Esophagus squamous epithelium (tissue), 5 donors: ENCODE measurements at places on chromosomes 2 and 18. TPM values are rescaled to one million over a fixed set of nuclear protein-coding genes. Genes with fewer than 3 reads are reported as not detected.

GRCh38 chr2:107597507-107597906 is 229.2 kb upstream of the RGPD4 start:
- no peak for DNase-seq

GRCh38 chr2:68799140-68800026 is 64.8 kb downstream of the ARHGAP25 start:
- DNase-seq: no peak

GRCh38 chr2:64143169-64144056 is 807 bp downstream of the PELI1 start:
- DNase-seq: no peak

GRCh38 chr2:150007815-150008430 is 420.3 kb upstream of the MMADHC start:
- no peak for DNase-seq

GRCh38 chr2:72138921-72139381 is 8.7 kb downstream of the CYP26B1 start:
- DNase-seq: no peak

DNA sequence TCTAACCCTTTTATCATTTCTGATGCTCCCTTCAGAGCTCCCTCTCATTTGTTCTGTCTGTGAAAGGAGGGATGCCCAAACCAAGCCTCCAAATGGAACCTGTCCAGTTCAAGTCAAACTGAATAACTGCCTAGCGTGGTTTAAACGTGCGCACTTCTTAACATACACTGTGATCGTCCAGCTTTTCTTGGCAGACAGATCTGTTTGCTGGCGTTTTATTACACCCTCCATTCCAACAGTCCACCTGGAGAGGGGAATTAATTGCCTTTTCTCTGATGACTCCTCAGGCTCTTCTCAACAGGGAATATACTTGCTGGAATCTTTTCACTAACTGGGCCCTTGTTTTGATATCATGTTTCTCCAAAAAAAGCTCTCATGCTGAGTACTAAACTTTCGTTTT is 379.2 kb upstream of the POU3F3 start:
- no peak for DNase-seq

DNA sequence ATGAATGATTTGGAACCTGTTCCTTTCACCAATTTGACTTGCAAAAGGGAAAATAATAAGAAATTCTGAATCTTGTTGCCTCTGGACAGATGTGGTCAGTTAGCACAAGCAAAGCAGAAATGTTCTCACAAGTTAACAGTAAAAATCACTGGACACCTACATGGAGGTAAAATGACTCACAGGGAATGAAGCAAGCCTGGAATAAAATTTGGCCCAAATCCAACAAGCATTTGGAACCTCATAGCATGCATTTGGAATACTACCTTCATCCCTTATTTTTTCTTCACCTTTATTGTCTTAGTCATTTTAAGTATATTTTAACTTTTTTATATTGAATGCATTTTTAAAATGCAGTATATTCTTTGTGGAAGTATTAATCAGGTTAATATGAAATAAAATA is 602.9 kb downstream of the ARHGAP15 start:
- DNase-seq: no peak

DNA sequence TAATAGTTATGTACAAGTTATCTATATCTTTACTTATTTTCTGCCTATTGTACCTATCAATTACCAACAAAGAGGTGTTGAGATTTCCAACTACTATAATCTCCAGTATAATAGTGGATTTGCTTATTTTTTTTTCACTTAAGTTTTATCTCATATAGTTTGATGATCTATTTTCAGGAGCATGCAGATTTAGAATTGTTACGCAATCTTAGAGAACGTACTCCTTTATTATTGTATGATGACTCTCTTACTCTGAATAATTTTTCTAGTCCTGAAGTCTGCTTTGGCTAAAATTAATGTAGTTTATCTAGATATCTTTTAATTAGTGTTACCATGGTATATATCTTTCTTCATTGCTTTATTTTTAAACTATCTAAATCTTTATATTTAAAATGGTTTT is 205.2 kb downstream of the SCG2 start:
- DNase-seq: no peak

DNA sequence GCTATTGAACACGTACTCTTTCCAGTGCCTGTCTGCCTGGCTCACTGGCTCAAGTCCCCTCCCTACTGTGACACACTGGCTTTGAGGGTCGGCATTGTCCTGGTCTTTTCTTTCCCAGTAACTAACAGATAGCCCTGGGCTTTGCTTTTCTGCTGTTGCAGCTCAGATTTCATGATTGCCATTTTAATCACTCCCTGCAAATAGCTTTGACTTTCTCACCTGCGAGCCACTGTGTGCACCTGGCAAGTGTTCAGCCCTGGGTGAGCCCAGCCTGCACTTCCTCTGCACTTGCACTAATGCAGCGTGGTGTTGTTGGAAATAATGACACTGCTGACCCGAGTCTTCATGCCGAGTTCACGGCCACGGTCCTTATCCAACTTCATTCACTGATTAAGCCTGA is 52.9 kb downstream of the DCDC2C start:
- DNase-seq: no peak

DNA sequence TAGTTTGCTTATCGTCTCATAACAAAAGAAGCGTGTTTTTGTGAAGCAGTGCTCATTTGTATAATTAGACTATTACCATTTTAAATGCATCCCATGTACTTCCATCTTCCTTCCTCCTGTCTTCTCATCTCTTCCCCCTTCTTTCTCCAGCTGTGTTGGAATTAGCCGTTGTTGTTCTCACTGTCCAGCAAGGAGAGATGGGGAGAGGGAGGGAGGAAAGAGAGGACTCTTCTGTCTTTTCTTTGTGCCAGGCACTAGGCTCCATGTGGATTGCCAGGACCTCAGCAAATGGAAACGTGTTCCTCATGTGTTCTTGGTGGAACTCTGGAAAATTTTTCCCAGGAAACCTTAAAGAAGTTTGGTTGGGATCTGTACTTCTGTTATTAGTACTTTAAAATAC is 131.7 kb downstream of the PHLPP1 start:
- no peak for DNase-seq

DNA sequence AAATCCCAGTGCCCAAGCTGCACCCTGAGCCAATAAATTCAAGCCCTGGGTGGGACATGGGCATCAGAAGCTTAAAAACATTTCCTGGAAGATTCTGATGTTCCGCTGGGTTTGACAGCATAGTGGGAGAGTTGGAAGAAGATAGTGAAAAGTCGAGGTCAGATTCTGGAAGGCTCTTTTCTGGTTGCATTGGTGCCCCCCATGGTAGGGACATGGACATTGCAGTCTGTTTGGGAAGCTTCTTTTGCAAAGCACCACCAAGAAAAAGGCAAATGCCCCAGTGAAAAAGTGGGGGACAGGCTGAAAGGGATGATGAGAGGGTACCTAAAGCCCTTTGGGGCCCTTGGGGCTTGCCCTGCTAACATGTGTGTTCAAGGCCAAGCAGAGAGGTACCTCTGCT is 21.0 kb downstream of the MERTK start:
- no peak for DNase-seq

Gene GATA6
- 2.1 TPM for total RNA-seq

Gene SH3RF3
- total RNA-seq: 2.4 TPM

Gene WNT10A
- 9.9 TPM for total RNA-seq

Gene FBLN7
- not detected for total RNA-seq

Gene ITGA4
- total RNA-seq: 6.1 TPM

Gene LYG2
- total RNA-seq: not detected
